Posterior vena cava (tissue), 2 donors: ENCODE measurements at places on chromosomes 4 and X.

DNA sequence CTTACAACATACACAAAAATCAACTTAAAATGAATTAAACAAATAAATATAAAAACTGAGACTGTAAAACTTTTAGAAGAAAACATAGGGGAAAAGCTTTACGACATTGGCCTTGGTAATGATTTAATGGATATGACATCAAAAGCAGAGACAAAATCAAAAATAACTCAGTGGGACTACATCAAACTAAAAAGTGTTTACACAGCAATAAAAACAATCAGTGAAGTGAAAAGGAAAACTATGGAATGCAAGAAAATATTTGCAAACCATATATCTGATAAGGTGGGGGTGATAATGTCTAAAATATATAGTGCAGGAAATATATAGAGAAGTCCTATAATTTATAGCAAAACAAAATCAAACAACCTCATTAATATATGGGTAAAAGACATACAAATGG, 364.4 kb upstream of the INTU start:
- DNase-seq = no peak

DNA sequence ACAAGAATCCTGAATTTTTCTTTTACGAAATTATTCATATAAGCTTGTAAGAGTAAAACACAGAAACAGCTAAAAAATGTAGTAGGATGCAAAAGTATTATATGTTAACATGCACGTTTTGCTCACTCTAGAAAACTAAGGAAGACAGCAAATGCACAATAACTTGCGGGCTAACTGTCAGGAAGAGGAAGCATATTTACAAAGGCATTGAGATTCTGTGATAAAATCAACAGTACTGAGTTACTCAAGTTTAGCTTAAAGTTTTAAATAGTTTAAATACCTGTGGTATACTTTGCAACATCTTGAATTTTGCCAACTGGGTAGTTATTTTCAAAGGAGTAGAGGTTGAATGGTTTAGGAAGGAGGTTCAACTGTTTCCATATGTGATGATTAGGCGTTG, 37.0 kb downstream of the SH2D1A start:
- DNase-seq = no peak

- no peak for DNase-seq
Observed at GRCh38 chr4:167934216-167934615, 158.1 kb upstream of the ANXA10 start.

- DNase-seq = peak; percentile 89
Observed at GRCh38 chrX:17597836-17598439, 139.4 kb upstream of the SCML1 start.

GRCh38 chr4:151152028-151152427, 52.6 kb downstream of the RPS3A start:
- no peak for DNase-seq

DNA sequence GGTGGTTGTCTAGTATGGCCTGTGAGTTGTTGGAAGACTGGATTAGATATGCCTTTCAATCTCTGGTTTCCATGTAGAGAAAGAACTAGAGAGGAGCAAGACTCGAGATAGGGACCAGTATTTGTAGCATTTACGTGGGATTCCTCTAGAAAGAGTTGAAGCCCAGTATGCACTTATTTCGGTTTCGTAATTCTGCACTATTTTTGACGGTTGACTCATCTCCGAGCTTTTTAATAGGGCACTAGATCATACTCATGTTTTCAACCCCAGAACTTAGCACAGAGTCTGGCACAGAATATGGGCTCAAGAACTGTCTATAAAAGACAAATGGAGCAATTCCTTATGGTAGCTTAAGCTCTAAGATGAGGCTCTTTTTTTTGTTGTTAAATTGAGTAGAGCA, 15.7 kb downstream of the HELT start:
- DNase-seq = no peak

DNA sequence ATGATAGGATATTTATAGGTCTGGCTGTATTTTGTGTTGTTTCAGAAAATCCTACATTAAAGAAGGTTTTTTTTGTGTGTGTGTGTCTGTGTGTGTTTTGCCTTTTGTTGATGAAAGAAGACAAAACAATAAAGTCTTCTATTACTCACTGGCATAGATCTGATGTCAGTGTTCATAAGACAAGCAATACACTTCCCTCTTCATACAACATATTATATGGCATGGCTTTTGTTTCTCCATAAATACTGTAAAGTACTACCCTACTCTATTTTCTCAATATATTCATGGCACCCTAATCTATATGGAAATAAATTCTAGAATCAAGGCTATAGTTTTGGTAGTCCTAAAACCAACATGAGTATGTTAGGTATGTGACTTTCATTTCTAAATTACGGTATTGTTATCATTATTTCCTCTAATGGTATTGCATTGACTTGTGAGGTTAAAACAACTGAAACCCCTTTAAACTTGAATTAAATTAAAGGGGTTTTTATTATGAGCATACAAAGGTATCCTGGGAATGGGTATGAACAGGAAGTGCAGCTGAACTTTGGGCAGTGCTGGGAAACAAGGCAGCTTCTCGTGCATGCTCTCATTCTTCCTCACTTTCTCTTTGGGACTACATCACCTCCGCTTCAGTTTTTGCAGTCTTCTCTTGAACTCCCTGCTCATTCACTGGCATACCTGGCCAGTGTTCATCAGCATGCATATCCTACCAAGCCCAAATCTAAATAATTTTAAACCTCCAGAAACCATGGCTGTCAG, 70.5 kb upstream of the PRSS48 start:
- DNase-seq = no peak
